GM12878 (cell line): ENCODE measurements at places on chromosomes 3 and 15.

- DNase-seq: no peak
- H3K36me3 ChIP-seq: no peaks in the 10 kb centered on the region
- H3K4me1 ChIP-seq: no peaks in the 10 kb centered on the region
- H3K27ac ChIP-seq: no peak overlapping the region
Observed at GRCh38 chr15:77201665-77202064, 130.8 kb upstream of the TSPAN3 start.

DNA sequence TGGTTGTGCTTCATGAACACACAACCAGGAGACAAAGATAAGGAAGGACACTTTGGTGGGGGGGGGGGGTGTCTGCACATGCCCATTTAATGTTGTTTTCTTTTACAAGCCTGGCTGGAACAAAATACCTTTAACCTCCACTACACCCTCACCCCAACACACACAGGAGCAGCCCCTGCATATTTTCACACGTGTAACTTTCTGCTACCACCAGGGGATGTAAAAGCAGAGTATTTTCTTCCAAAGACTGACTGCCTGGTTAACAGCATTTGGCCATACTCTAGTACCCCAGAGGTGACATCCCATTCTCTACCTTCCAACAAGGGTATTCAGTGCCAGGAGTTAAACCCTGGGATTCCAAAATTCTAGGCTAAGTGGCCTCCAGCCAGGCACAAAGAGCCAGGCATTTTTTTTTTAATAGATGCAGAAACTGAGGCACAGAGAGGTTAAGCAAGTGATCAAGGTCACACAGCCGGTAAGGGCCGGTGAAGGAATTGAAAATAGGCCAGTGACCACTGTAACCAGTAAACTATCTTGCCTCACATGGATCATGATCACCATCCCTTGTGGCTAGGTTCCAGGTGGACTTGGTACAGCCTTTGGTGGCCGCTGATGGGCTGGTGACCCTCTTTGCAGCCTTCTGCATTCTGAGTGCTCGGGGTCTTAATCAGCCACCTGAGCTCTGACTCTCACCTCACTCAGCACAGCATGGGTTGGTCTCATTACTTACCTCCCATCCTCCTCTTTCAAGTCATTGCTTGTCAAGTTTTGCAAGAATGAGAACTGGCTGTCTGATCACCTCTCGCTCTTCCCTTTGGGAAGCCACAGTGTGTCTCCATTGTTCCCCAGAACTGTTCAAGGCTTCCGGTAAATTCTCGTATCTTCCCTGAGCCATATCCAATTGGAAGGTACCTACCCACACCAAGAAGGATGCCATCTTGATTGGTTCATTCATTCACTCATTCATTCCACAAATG, 20.4 kb downstream of the MAGI1 start:
- H3K4me3 ChIP-seq: no peak overlapping the region
- H3K36me3 ChIP-seq: no peaks in the 10 kb centered on the region
- no peak overlapping the region for H3K27ac ChIP-seq
- H3K27me3 ChIP-seq: 0 out of 2 replicates have a peak, but pooled peaks cover 4% of the 10 kb centered on the region
- no peaks in the 10 kb centered on the region for H3K4me1 ChIP-seq
- DNase-seq: no peak

- H3K4me3 ChIP-seq: no peak overlapping the region
- H3K27ac ChIP-seq: no peak overlapping the region
- no peaks in the 10 kb centered on the region for H3K36me3 ChIP-seq
- 0 out of 2 replicates have a peak, but pooled peaks cover 2% of the 10 kb centered on the region for H3K27me3 ChIP-seq
- DNase-seq: no peak
Observed at GRCh38 chr3:66000506-66000905, 38.2 kb downstream of the MAGI1 start.

DNA sequence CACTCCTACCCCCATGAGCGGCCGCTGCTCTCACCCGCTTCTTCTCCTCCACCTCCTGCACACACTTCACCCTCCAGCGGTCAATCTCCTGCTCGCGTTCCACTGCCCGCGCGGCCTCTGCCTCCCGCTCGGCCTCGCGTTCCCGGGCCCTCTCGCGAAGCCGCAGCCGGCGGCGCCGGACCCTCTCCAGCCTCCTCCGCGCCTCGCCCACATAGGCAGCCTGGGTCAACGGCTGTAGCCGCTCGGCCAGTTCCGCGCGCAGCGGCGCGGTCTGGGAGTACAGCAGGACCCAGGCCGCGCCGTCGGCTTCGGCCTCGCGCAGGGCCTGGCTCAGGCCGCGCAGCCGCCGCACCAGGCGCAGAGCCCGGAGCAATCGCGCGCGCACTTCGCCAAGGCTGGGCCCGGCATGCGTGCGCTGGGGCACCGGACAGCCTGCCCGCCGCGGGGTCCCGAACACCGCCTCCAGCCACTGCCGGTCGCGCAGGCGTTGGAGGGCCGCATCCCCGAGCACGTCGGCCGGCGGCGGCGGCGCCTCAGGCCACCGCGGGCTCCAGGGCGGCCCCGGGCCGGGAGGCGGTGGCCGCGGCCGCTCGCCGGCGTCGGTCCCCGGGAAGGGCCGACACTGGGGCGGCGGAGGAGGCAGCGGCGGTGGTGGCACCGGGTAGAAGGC, 595 bp downstream of the PDCD7 start:
- H3K27me3 ChIP-seq: no peaks in the 10 kb centered on the region
- DNase-seq: no peak
- H3K27ac ChIP-seq: peak overlapping the region; percentile 62
- H3K36me3 ChIP-seq: peaks cover 4% of the 10 kb centered on the region
- H3K4me3 ChIP-seq: peak overlapping the region; percentile 89
- 0 out of 2 replicates have a peak, but pooled peaks cover 2% of the 10 kb centered on the region for H3K4me1 ChIP-seq

DNA sequence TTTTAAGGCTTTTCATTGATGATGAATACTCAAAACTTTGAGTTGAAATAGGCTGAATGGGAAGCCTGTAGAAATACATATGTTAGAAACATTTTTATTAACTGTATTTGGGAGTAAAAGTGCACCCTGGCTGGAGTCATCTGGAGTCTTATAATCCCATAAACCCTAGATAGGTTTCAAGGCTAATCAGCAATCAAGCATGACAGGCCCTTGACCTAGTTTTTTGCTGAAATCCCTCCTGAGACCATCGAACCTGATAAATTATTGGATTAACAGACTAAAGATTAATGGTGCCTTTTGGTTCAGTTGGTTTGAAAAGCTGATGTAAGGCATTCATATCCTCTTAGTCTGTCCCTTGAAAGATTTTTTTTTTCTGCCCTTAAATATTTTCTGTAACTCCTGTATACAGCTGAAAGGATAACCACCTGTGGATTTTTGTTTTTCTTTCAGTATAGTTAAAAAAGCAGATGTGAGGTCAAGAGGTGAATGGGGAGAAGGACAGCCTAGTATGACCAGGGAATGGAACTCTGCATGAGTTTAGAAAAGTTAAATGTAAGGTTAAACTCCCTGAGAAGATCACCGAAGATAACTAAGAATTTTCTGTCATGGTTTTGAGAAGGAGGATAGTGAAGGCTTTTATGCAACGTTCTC, 69.4 kb upstream of the STXBP5L start:
- H3K27ac ChIP-seq: no peak overlapping the region
- no peak for DNase-seq
- H3K4me3 ChIP-seq: no peak overlapping the region
- H3K27me3 ChIP-seq: no peaks in the 10 kb centered on the region

DNA sequence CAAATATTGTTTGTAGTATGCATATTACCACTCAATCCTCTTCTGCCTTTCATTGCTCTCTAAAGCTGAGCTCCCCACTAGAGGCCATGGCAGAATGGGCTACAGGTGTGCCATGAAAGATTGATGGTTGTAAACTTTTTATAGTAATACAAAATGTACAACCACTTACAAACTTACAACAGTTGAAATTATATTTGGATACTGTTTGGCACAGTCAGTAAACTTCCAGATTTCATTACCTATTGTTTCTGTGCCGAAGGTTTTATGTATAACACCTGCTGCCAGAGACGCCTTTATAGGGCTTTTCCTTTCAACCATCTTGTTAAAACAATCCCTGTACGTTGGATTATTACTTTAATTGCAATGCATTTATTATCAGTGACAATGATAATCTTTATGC, 7.0 kb downstream of the ROPN1 start:
- H3K36me3 ChIP-seq: no peaks in the 10 kb centered on the region
- no peak for DNase-seq
- H3K4me3 ChIP-seq: no peak overlapping the region
- no peak overlapping the region for H3K27ac ChIP-seq

DNA sequence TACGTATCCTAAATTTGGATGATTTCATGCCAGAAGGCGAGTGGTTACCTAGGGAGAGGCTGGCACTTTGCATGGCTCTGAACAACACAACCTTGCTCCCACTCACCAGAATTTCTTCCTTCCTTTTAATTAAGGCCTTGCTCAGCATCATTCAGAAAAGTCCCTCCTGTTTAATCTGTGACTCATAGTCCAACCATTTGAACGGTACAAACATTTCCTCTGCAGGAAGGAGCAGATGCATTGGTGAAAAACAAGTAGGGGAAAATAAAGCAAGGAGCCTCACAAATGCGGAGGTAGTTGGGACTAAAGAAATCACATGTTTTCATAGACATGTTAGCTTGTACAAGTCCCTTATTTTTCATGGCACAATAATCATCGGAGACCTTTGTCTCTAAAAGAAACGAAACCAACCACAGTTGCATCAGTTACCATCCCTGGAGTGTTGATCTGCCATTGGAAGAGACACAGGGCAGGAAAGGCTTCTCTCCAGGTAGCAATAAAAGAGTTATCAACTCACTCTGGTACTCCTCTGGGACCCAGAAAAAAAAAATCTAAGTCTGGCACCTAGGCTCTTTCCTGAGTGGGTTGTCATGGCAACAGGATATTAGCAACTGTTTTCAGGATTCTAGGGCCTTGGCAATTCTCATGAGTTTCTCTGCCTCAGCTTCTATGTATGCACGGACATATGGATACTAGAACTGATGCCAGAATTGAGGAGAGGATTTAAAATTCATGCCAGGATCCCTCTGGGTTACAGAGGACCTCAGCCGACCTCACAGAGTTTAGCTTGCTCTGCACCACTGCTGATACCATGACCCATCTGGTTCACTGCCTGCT, 255.4 kb upstream of the ARPP21 start:
- H3K4me1 ChIP-seq: no peaks in the 10 kb centered on the region
- H3K27ac ChIP-seq: no peak overlapping the region
- no peaks in the 10 kb centered on the region for H3K27me3 ChIP-seq

DNA sequence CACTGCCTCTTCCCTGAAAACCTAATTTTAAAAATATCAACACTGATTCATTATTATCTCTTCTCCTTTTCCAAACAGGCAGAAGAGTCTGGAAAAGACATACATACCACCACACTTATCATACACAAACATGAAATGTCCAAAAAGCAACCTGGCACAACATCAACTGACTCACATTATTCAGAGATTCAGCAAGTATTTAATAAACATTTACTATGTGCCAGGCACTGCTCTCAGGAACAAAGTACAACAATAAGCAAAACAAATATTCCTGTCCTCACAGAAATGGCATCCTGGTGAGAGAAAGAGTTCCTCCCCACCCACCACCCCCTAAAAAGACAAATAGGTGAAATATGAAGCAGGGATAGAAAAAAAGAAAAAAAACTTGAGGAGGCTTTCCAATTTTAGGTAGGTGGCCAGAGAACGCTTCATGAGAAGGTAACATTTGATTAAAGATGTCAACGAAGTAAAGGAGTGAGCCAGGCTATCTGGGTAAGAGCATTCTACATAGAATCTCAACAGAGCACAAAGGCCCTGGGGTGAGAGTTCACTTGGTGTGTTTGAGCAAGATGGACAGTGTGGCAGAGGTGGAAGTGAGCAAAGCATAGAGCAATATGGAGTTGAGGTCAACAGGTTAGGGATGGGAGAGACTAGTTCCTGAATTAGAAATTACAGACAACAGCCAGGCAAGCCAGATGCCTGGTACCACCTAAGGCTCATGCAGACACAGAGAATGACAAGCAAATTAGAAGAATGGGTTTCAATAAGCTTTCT, 141.7 kb downstream of the OSBPL10 start:
- no peaks in the 10 kb centered on the region for H3K36me3 ChIP-seq
- no peaks in the 10 kb centered on the region for H3K27me3 ChIP-seq
- no peak overlapping the region for H3K4me3 ChIP-seq
- no peak for DNase-seq
- no peak overlapping the region for H3K27ac ChIP-seq

- no peak for DNase-seq
- no peak overlapping the region for H3K27ac ChIP-seq
- no peaks in the 10 kb centered on the region for H3K27me3 ChIP-seq
- peaks cover 41% of the 10 kb centered on the region for H3K36me3 ChIP-seq
Observed at GRCh38 chr3:52479037-52479876, 15.9 kb upstream of the STAB1 start.

DNA sequence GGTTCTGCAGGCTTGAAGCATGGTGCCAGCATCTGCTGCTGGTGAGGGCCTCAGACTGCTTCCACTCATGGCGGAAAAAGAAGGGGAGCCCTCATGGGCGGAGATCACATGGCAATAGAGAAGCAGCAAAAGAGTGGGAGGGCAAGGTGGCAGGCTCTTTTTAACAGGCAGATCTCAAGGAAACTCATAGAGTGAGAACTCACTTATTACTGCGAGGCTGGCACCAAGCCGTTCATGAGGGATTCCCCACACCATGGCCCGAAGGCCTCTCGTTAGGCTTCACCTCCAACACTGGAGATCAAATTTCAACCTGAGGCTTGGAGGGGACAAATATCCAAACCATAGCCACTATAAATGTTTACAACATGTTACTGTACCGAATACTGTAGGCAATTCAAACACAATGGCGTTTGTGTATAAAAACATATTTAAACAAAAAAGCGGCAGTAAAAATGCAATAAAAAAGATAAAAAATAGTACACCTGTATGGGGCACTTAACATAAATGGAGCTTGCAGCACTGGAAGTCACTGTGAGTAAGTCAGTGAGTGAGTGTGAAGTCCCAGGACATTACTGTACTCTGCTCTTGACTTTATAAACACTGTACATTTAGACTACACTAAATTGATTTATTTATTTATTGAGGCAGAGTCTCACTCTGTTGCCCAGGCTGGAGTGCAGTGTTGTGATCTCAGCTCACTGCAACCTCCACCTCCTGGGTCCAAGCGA, 18.8 kb upstream of the MOBP start:
- no peaks in the 10 kb centered on the region for H3K27me3 ChIP-seq
- no peak overlapping the region for H3K27ac ChIP-seq
- no peak for DNase-seq
- H3K4me1 ChIP-seq: no peaks in the 10 kb centered on the region

DNA sequence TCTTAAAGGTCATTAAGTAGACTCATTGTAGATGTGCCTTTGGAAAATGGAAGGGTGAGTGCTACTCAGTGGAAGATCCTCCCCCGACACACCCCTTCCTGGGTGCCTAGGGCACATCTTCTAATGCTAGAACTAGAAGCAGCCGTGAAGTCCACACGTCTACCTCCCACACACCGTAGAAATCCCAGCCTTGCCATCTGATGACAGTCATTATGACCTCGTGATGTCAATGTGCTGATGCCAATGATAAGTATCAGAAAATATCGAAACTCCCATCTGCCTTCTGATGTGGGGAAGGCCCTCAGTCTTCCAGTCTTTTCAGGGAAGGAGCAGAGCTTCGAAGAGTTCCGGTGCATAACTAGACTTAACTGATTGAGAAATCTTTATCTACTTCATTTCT, 282.1 kb upstream of the ROPN1 start:
- H3K36me3 ChIP-seq: no peaks in the 10 kb centered on the region
- no peak overlapping the region for H3K4me3 ChIP-seq

GRCh38 chr3:49248840-49249227, 28.2 kb downstream of the C3orf62 start:
- H3K4me3 ChIP-seq: no peak overlapping the region
- peak; percentile 12 for DNase-seq
- no peaks in the 10 kb centered on the region; the same call in 1 of the 2 replicates for H3K4me1 ChIP-seq

- no peak for DNase-seq
- H3K27ac ChIP-seq: no peak overlapping the region
- no peak overlapping the region for H3K4me3 ChIP-seq
- H3K4me1 ChIP-seq: no peaks in the 10 kb centered on the region
- no peaks in the 10 kb centered on the region for H3K36me3 ChIP-seq
- no peaks in the 10 kb centered on the region for H3K27me3 ChIP-seq
Observed at GRCh38 chr15:80194914-80195313, 42.1 kb downstream of the FAH start.
